ENCODE measurements at places on chromosomes 7 and 10.

DNA sequence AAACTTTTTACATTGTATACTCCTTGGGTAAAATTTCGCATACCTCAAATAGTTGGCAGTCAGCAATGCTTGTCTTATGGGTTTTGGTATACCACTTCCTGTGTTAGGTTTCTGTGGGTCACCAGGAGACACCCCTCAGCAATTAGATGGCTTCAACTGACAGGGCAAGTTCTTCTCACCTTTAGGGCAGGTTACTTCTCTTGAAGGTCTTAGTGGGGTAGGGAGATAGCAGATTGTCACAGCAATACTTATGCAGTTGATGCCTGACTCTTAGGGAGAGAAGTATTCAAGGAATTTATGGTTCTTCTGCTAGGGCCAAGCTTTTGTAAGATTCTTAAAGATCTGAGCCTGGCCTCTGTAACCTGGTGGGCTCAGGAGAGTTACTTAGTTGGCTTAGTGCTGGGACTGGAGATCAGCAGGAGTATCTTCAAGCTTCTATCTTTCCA is 42.9 kb downstream of the MKLN1 start:
- DNase-seq, result peak; percentile 14

DNA sequence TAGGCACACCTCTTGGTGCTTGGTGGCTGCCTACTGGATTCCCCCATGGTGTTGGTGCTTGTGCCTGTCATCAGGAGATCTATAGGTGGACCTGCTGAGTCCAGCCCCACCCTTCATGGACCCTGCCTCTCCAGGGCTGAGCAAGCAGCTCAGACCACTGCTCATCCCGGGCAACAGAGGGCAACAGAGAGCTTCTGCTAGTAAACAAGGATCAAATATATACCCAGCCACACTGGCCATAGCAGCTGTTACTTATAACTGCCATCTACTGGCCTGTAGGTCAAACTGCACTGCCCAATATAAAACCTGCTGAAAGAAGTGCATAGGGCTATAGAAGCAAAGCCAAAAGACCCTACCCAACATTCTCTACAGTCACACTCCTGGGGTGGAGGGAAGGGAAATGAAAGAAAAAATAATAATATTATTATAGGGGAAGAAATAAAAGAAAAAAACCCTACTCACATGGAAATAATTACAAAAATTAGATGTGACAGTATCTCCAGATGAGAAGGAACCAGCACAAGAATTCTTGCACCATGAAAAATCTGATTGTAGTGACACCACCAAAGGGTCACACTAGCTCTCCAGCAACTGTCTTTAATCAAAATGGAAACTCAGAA is 54.9 kb upstream of the ZNF800 start:
- DNase-seq, result peak; percentile 53

- no peak for DNase-seq
These were observed 126.6 kb upstream of the GNAI1 start for GRCh38 chr7:80008039-80008438.

DNA sequence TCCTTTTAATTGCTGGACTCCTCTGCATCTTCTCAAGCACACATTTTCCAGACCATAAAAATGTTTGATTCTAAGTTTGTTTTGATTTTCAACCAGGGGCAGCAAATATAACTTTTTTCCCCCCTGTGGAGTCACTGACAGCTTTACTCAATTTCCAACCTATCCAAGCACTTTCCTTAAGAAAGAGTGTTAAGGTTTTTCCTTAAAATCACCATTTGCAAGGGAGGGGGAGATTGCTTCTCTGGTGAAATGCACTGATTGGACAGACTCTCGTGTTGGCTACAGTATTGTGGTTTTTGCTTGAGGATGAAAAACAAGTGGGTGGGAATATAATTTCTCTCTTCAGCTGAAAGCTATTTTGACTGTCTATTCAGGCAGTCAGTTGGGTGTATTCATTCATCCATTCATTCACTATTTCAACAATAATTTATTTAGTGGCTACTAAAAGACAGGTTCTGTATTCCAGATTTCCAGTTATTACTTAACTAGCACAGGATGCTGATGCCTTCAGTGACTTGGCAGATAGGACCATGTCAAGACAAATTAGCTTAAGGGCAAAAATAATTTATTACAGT is 146.3 kb downstream of the BAMBI start:
- no peak for DNase-seq

DNA sequence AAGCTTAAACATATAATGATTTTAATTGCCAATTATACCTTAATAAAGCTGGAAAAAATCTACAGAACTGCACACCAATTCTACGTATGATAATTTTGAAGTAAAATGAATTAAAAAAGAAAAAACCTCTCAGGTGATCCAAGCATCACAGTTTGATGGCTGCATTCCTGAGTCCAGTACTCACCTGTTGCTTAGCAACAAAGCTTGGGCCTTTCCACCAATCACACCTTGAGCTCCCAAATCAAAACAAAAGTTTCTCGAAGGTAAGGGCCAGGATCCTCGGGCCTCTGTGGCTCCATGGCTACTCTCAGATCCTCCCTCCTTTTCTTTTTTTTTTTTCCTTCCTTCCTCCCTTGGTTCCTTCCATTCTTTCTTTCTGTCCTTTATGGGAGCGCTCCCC is 137.2 kb upstream of the PCBD1 start:
- no peak for DNase-seq

DNA sequence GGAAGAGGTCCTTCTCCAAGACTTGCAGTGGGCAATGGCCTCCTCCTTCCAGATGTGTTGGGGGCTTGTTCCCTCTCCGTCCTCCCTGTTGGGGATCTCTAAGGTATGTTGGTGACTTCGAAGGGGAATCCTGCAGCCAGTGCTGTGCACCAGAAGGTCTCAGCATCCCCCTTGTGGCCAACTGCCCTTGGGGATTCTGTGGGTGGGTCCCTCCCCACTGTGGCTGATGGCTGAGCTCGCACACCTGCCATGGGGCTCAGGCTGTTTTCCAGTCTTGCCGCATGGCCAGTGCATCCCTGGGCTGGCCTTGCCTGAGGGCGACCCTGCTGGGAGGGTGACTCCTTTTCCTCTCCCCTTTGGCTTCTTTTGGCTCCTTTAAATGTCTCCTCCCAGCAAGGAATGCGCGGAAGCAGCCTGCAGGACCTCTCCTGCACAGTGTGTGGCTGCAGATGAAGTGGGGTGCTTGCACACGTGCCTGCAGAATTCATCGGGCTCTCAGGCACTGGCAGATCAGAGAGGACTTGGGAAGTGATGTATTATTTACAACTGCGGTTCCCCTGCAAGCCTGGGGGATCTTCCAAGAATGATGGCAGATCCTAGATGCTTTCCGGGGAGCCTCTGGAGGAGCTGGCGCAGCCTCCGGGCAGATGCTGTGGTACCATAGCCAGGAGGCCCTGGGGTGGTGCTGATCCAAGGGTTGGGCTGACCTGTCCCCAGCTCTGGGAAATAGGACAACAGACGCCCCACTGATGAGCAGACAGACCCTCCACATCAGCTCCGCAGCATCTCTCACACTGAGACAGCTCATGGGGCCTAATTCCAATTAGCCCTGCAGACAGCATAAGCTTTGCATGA is 410.0 kb downstream of the TCERG1L start:
- DNase-seq, result no peak

DNA sequence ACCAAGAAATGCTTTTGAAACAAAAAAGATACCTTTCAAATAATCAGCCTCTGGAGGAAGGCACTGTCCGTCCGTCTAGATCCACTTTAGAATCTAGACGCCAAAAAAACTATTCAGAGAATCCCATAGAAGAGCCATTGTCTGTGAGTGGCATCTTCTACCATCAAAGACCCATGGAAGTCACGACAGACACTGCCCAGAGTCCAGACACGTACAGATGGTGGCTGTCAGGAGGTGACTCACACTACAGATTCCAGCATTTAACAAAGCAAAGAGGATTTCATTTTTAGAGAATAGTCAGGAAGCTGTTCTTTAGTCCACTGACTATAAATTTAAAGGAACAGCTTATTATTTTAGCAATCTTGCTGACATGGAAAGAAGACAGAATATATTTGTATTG is 11.7 kb downstream of the C1QL3 start:
- DNase-seq, result no peak

DNA sequence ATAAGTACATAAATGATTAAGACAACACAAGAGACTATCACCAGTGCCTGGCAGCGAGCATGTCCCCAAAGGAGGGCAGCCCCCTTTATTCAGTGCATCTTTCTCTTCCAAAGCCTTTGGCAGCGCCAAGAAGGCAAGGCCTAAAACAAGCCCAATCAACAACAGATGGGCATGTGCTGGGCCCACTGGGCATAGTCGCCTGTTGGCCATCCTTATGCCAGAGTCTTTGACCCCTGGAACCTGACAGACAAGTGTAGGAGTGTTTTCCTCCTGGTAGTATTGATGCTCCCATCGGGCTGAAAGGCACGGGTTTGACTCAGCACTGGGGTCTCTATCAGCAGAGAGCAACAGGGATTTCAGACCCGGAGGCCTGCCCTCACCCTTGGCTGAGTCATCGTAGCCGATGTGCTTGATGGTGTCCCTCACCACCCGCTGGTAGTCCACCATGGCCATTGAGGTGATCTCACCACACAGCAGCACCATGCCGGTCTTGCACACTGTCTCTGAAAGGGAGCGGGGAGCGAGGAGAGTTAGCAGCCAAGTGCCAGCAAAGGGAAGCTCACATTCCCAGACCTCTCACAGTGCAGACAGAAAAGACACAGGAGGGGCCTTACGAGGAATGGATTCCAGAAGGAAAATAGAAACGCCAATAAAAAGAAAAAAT is 5.8 kb downstream of the MAT1A start:
- DNase-seq, result no peak

GRCh38 chr10:119253433-119254174 is 46.2 kb downstream of the GRK5 start:
- no peak for DNase-seq

DNA sequence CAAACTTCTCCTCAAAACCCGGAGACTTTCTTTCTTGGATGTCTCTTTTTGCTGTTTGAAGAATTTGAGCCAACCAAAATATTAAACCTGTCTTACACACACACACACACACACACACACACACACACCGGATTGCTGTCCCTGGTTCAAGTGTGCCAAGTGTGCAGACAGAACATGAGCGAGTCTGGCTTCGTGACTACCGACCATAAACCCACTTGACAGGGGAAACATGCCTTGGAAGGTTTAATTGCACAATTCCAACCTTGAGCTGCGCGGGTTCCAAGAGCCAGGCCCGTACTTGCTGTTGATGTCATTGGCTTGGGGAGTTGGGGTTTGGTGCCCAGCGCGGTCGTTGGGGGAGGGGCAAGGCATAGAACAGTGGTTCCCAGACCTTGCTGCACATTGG is 1.7 kb downstream of the EGFR start:
- no peak for DNase-seq

DNA sequence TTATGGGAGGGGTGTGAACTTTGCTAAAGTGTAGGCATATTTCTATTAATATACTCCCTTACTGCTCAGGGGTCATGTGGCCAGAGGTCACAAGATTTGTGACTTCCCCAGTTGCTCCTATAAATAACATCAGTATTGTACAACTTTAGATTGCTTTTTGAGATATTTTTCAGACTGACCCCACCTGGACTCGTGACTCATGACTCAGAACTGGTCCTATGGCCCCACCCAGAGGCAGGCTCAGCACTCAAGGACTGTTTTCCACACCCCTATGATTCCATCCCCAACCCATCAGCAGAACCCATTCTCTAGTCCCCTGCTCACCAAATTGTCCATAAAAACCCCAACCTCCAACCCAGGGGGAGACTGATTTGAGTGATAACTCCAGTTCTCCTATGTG is 2.7 kb upstream of the CUL2 start:
- no peak for DNase-seq

- DNase-seq, result no peak
These were observed 19.9 kb upstream of the HERPUD2 start for GRCh38 chr7:35714862-35715261.

DNA sequence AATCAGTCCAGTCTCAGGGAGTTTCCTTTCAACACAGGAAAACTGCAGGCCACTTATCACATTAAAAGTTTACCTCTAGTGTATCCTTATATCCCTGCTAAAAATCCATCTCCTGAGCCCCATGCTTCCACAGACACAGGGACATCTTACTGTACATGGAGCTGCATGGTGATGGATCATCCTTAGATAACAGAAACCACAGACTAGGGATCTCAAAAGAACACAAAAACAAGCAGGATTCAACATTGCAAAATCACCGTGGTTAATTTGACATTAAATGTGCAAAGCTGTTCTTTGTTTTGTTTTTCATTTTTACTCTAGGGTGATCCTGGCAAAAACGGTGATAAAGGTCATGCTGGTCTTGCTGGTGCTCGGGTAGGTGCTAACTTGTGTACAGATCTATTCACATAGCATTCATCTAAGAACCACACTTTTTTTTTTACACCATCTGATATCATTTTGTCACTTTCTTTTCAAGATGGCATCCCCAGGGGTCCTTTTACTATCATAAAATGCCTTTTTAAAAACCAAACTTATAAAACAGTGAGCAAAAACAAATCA is 18.1 kb downstream of the COL1A2 start:
- DNase-seq, result no peak

GRCh38 chr7:26437003-26437532 is 145.4 kb downstream of the SNX10 start:
- DNase-seq, result no peak

- DNase-seq, result no peak
These were observed 271.5 kb upstream of the TAC1 start for GRCh38 chr7:97460433-97460832.

DNA sequence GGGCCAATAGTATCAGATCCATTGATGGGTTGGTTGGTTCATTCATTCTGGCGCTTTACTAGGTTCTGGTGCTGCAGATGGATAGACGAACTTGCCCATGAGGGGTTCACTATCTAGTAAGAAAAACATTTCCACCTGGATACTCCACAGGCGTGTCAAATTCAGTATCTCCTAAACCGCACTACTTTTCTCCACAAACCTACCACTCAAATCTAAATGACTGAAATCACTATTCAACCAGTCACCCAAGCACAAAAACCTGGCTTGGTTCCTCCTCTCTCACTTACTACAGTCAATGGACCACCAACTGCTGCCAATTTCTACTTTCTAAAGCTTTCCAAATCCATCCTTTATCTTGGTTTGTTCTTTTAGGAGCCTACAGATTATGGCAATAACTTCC is 572 bp downstream of the AGK start:
- DNase-seq, result no peak

- no peak for DNase-seq
These were observed 58.6 kb upstream of the BAIAP2L1 start for GRCh38 chr7:98459529-98459928.

Measured in activated T-helper 2 cell treated with anti-CD3 and anti-CD28 coated beads, Interferon-gamma antibody, Interleukin-2, Interleukin-4, amounts not matched to agents 10 μg/mL and 5 μg/mL and 100 μg/mL, durations not matched to agents 14 hours and 24 hours and 36 hours (primary cell).